ENCODE measurements at places on chromosomes 16 and 17.

- DNase-seq: peak; percentile 53
Observed at GRCh38 chr16:83953796-83954576, 946 bp downstream of the OSGIN1 start.

- peak; percentile 90 for DNase-seq
Observed at GRCh38 chr17:43469145-43469544, 14.6 kb upstream of the DHX8 start.

DNA sequence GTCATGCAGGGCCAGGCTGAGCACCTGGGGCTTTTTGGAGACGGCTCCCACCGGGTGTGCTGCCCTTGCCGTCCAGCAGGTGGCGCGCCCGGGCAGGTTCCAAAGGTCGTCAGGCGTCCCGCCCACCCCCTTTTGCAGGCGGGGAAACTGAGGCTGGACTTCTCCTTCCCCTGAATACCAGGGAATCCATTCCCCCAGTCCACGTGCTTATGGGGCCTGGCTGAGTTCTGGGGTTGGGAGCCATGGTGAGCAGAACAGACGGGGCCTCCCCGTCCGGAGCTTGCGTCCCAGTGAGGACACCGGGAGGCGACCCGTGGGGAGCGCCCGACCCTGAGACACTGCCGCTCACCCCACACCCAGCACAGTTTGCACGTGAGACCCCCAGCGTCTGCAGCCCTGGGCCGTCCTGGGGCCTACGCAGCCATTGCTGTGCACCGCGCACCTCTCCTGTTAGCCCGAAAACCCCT lies 51.8 kb upstream of the JPH3 start:
- DNase-seq: no peak

GRCh38 chr16:13560151-13560550 lies 359.8 kb upstream of the ERCC4 start:
- no peak for DNase-seq

GRCh38 chr17:9767432-9767991 lies 23.9 kb downstream of the DHRS7C start:
- DNase-seq: no peak

- DNase-seq: no peak
Observed at GRCh38 chr16:66438536-66438935, 11.4 kb downstream of the BEAN1 start.

GRCh38 chr17:41415833-41416335 lies 8.5 kb downstream of the KRT37 start:
- peak; percentile 71 for DNase-seq

DNA sequence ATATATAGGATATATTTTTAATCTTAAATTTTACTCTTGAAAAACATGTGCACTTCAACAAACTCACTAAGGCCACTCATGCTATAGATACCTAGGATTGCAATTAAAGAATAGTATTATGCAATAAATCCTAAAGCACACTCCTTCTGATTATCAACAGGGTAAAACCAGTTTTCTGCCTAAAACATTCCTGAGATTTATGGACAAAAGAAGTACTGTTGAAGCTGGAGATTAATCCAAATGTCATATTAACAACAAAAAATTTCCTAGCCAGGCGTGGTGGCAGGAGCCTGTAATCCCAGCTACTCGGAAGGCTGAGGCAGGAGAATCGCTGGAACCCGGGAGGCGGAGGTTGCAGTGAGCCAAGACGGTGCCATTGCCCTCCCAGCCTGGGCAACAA lies 21.4 kb downstream of the CHCT1 start:
- DNase-seq: no peak

- DNase-seq: no peak
Observed at GRCh38 chr17:40068129-40068581, 5.4 kb downstream of the THRA start.

DNA sequence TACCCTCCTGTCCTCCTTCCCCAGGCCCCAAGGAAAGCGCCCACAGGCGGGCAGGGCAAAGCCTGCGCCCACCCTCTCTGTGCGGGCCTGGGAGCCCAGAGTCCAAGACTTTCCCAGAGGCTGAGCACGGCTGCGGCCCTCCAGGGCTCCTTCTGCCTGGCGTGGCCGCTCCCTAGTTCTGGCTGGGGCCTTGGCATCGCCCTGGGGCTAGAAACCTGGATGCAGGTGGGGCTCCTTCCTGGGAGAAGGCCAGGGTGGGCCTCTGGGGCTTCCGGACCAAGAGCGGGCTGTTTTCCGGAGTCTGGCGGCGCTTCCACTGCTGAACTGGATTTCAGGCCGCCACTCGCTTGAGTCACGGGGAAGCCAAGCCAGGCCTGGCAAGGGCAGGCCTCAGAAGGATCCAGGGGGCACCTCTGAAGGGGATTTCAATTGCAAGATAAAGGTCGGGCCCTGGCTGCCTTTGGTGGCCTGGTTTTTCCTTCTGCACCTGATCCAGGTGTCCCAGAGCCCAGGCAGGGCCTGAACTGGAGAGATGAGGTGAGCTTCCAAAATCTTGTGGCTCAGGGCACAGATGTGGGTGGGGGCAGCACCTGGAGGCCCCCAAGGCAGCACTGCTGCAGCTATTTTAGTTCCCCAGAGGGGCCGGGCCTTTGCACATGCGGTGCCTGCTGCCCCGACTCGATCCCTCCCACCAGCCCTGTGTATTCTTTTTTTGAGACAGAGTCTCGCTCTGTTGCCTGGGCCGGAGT lies 227.4 kb downstream of the MRTFB start:
- no peak for DNase-seq

- DNase-seq: peak; percentile 39
Observed at GRCh38 chr16:56824331-56824730, 40.7 kb upstream of the SLC12A3 start.

GRCh38 chr17:38425031-38425430 lies 3.2 kb upstream of the ARHGAP23 start:
- no peak for DNase-seq

GRCh38 chr17:3690094-3690715 lies 5.8 kb downstream of the P2RX5 start:
- DNase-seq: no peak

GRCh38 chr17:29873476-29873875 lies 56.6 kb downstream of the SSH2 start:
- DNase-seq: no peak

- no peak for DNase-seq
Observed at GRCh38 chr17:50844117-50844700, 8.8 kb downstream of the WFIKKN2 start.

GRCh38 chr16:29664091-29664921 lies 1.3 kb downstream of the SPN start:
- DNase-seq: no peak

DNA sequence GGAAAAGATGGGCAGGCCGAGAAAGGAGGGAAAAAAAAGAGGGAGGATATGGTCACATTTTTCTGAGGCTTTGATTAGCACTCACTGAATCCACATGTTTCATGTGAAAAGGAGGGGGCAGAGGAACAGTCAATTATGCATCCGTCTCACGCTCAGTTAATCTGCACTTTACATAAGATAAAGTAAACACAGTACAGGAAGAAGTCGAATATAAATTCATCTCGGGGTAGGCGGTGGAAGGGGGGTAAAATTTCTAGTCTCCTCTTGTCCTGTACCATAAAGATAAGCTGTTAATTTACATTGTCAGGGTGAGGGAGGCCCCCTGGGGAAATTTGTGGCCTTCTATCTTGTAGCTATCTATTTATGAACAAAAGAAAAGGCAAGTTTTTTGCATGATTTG lies 73.1 kb upstream of the CES5A start:
- no peak for DNase-seq

DNA sequence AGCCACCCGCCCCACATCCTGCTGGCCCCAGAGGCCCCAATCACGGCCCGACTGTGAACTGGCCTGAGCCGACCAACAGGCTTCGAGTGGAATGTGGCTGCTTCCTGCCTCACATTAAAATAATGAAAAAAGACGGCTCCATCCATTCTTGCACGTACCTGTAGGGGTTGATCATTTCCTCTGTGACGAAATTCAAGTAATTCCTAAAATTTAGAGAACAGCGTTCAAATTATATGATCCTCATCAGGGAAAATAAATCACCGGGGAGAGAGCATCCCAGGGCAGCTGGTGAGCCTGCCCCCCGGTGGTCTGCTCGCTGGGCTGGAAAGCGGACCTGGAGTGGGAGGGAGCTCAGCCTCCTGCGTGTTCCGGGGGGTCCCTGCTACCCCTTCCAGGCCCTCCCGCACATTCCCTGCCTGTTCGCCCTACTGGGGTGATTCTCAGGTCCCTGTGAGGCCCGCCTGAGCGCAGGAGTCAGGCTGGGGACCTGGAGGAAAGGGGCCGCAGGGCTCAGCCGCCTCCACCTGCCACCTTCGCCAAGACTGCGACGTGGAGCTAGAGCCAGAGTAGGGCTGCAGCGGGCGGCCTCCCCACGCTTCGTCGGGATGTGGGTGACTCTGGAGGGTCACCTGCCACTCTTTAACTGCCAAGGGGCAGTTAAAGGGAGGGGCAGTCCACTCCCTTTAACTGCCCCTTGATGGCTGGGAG lies 28.9 kb downstream of the SLC7A5 start:
- DNase-seq: peak; percentile 27

Data from choroid plexus epithelial cell (primary cell).